ENCODE measurements at places on chromosomes 7 and 10.

- DNase-seq = no peak
Observed at GRCh38 chr7:138613630-138614029, 87.5 kb downstream of the SVOPL start.

- DNase-seq = no peak
Observed at GRCh38 chr7:40418983-40419382, 284.2 kb downstream of the SUGCT start.

DNA sequence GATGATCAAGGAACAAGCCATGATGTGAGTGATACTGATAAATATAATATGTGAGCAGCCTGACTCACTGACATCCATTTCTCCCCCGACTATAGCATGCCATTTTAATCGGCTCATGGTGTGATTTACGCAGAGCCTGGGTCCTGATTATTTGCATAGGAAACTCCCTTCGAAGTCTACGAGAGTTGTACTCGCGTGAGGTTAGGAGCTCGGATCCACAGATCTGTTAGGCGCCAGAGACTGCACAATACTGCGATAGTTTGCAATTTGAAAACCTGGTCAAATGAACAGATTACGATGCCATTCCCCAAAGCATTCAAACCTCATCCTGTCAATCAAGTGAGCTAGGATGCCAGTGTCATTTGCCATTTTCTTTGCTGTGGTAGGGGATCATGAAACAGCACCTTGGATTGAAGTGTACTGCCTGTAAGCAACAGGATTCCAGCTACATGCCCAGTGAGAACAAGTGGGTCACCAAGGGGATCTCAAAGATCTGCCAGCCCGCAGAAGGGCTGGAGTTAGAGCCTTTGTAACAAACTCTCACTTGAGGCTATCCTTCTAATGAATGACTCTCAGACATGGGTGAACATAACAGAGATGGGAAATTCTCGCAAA is 158.3 kb downstream of the FRMD4A start:
- no peak for DNase-seq

- DNase-seq = no peak
Observed at GRCh38 chr7:107312418-107312817, 143.6 kb downstream of the HBP1 start.

DNA sequence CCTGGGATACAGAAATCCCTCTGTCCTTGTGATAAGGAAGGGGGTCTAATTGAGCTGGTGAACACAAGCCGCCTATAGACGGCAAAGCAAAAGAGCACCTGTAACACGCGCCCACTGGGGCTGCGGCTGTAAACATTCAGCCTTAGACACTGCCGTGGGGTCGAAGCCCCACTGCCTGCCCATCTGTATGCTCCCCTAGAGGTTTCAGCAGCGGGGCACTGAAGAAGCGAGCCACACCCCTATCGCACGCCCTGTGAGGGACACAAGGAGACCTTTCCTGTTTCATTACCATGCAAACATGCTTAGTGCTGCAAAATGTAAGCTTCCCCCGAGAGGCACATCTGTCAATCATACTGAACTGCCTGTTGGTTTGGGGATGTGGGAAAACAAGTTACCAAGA is 82.1 kb downstream of the NRP1 start:
- DNase-seq = no peak

GRCh38 chr7:132511387-132511786 is 64.9 kb downstream of the PLXNA4 start:
- DNase-seq = no peak

- DNase-seq = no peak
Observed at GRCh38 chr7:55363386-55364170, 1.6 kb upstream of the LANCL2 start.
